ENCODE measurements at places on chromosomes 7 and 10.

DNA sequence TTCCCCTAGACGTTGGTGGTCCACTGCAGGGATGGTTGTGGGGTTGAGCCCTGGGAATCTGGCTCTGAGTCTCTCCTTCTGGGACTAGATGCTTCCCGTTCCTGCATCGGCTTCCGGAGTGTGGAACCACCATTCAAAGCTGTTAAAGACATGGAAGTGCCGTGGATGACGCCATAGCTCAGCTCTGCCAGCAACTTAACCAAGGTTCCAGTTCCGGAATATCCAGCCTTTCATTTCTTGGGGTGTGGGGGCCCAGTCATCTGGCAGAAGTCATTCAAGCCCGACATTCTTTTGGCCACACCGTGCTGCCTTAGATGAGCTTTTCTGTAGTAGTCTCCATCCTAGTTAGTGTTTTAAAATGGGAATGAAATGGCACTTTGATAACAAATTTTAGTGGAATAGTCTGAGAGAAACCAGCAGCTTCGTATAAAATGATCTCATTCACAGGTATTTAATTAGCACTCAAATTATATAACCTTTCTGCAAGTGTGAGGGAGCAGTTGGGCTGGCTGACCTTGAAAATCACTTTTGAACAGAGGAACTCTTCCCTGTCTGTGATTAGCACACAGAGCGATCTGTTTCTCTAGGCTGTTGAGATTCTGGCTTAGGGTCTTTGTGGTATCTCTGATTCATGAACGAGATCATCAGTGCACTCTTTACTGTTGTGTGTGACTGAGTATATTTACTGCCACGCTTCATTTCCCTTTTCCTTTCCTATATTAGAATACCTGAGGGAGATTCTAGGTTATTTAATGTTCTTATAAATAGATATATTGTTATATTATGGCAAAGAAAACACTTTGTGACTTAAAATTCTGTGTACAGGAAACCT is 19.9 kb downstream of the LMTK2 start:
- no peak for DNase-seq

DNA sequence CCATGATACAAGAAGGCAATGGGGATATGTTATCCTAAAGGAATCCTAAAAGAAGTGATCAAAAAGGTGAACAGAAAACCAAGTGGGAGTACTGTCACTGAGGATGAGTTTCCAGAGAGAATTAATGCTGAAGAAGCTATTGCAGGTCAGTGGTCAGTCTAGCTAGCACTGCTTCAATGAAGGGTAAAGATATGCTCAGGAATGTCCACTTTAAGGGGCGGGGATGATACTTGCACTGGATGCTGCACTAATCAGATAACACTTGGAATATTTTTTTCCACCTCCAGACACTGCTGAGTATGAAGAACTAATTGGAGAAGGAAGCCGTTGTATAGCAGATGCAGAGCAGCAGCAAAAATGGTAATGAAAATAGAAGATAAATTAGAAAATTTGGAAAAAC is 75.3 kb downstream of the LRRC17 start:
- no peak for DNase-seq

GRCh38 chr7:36792421-36792820 is 68.1 kb upstream of the AOAH start:
- no peak for DNase-seq

- no peak for DNase-seq
Observed at GRCh38 chr7:2084781-2085505, 147.8 kb downstream of the MAD1L1 start.

DNA sequence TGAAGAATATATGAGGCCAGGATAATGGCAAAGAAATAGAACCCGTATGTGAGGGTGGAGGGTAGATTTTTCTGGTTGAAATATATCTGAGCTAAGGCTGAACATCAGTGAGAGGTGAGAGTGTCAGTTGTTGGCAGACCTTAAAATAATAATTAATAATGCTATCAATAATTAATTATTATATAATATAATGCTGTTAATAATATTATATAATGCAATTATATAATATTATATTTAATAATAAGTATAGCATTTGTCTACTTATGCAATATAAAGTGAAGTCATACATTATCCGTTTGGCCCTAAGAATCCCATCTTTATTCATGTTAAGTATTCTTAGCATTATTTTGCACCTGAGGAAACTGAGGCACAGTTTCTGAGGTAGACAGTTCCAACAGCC is 269.9 kb upstream of the FZD8 start:
- DNase-seq: no peak

- DNase-seq: no peak
Observed at GRCh38 chr7:112540839-112541577, 60.2 kb downstream of the LSMEM1 start.

GRCh38 chr10:34666008-34666704 is 148.9 kb downstream of the PARD3 start:
- DNase-seq: no peak

DNA sequence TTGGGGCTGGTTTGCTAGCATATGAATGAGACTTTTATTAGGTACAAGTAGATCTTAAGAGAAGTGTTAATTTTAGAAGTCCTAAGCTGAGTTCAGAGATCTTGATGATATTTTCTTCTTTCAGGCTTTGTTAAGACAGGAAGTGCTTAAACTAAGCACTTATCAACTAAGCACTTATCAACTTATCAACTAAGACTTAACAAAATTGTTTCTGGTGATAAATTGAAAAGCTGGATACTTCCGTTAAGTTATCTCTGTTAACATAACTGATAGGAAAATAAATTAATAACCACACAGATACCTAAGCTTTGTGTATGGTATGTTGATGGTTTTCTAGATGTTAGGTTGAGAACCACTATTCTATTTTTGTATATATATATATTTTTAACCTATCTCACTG is 113.7 kb downstream of the PHTF2 start:
- DNase-seq: no peak

DNA sequence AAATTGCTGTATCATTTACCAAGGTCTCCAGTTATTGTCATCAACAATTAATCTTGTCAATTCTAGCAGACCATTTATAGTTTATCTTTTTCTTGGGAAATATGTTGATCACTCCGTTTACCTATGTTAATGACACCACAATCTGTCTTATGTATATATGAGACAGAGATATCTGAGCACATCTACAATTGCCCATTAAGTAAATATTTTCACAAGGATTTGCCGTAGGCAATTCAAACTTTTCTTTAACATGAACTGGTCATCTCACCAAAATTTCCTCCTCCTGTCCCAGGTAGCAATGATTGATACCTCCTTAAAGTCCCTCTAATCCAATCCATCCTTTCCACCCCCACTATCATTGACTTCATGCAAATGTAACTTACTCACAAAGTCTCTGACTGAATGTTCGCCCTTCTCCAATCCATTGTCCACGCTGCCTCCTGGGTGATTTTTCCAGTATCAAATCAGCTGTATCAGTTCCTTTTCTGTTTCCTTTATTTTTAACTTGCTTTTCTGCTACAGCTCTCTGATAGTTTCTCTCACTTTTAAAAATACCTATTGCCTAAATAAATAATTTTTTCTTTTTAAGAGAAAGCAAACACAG is 138.3 kb downstream of the GNAT3 start:
- no peak for DNase-seq

- no peak for DNase-seq
Observed at GRCh38 chr7:112173568-112173905, 32.7 kb downstream of the DOCK4 start.

DNA sequence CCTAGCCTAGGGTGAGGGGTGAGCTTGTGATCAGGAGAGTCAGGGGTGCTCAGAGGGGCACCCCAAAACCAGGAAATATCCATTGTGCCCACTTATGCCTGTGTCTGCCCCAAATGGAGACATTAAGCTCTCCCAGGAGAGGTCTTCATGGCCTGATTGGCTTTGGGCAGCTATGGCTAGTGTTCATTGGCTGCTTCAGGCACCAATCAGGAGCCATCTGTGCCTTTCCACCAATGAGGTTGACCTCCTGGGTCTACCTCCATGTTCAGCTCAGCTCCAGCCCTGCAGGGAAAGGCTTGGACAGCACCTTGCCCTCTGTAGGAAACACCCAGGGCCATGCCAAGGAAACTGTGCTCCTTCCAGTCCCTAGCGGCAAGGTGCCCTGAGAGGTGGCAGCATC is 23.9 kb upstream of the HSPB1 start:
- no peak for DNase-seq

GRCh38 chr7:99027841-99028240 is 116.1 kb downstream of the SMURF1 start:
- no peak for DNase-seq

- DNase-seq: no peak
Observed at GRCh38 chr7:147207988-147208387, 1091.4 kb downstream of the CNTNAP2 start.

DNA sequence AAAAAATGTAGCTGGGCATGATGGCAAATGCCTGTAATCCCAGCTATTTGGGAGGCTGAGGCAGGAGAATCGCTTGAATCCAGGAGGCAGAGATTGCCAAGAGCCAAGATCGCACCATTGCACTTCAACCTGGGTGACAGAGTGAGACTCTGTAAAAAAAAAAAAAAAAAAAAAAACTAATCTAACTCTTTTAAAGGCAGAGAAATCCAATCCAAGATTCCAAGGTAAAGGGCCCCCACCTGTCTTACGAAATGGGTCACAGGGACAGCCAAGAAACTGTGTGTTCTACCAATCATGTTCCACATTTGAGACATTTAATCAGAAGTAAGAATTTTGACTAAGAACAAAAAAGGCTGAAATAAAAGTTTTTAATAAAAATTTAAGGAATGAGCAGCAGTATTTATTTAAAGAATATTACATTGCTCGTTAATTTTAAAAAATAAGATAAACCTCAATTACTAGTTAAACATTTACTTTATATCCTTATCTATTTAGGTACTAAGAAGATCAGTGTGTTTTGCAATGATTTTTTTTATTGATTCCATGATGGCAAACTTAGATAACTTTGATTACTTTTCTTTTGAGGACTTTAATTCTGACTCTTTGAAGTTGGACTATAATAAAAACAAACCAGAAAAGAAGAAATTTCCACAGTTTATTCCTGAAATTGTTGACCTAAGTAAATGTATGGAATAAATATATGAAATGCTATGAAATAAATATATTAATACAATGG is 6.7 kb upstream of the OAT start:
- no peak for DNase-seq

- DNase-seq: no peak
Observed at GRCh38 chr7:33582104-33582503, 323.2 kb upstream of the BMPER start.

GRCh38 chr10:79142522-79143309 is 74.0 kb downstream of the ZMIZ1 start:
- DNase-seq: no peak

GRCh38 chr10:15200626-15201025 is 32.1 kb upstream of the NMT2 start:
- DNase-seq: no peak

DNA sequence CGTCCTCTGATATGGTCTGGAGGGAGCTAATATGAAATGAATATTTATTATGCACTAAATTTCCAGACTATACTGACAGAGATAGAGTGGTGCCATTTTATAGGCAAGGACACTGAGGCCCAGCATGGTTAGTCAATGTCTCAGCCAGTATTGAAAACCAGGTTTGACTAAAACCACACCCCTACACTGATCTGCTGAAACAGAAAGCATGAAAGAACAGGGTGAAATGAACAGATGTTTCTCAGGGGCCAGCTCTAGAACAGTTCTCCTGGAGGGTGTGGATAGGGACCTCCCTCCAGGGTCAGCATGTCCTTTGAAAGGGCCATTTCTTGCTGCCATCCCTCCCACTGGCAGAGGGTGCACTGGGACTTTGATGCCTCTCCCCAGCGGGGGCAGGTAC is 700.5 kb downstream of the GRID1 start:
- DNase-seq: no peak

GRCh38 chr10:118735294-118735693 is 19.5 kb downstream of the CACUL1 start:
- no peak for DNase-seq

GRCh38 chr10:11317936-11318670 is 293.3 kb downstream of the USP6NL start:
- DNase-seq: no peak

GRCh38 chr7:82859106-82859850 is 303.4 kb downstream of the PCLO start:
- DNase-seq: no peak

GRCh38 chr10:14554091-14554490 is 220.6 kb downstream of the FAM107B start:
- DNase-seq: no peak

- no peak for DNase-seq
Observed at GRCh38 chr7:138967159-138967558, 14.0 kb downstream of the KIAA1549 start.

DNA sequence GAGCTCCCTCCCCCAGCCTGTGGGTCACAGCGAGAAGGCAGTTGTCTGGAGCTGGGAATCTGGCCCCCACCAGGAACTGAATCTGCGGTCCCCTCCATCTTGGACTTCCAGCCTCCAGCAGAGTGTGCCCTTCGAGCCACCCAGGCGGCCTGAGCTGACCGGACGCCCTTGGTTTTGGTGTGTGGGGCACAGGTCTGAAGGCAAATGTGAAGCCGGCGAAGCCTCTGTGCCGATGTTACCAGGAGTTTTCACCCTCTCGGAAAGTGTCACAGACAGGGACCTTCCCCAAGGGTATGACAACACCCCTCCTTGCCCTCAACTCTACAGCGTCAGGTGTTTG is 109.1 kb downstream of the DNAJB6 start:
- DNase-seq: no peak

GRCh38 chr7:116351966-116352365 is 141.6 kb downstream of the TES start:
- DNase-seq: no peak

GRCh38 chr10:46326066-46326465 is 39.3 kb downstream of the ANTXRL start:
- no peak for DNase-seq

- DNase-seq: no peak
Observed at GRCh38 chr7:47295606-47296005, 286.3 kb downstream of the TNS3 start.

DNA sequence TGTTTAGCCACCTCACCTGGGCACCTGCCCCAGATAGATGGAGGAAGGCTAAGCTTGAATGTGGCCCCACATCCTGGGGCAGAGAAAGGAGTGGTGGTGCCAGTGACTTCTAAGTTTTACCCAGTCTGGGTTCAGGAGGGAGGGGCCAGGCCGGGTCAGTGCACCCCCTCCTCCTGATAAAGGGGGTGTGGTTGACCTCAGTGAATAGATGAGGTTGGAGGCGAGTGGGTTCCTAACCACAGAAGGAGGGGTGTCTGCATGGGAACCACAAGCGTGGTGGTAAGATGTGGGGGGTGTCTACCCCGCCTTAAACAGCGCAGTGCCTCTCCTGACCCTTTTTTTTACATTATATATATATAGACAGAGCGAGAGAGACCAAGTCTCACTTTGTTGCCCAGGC is 105.3 kb upstream of the KCTD7 start:
- no peak for DNase-seq

- no peak for DNase-seq
Observed at GRCh38 chr10:5396556-5397300, 7.9 kb downstream of the TUBAL3 start.

GRCh38 chr10:64537928-64538327 is 1016.7 kb downstream of the REEP3 start:
- DNase-seq: no peak

DNA sequence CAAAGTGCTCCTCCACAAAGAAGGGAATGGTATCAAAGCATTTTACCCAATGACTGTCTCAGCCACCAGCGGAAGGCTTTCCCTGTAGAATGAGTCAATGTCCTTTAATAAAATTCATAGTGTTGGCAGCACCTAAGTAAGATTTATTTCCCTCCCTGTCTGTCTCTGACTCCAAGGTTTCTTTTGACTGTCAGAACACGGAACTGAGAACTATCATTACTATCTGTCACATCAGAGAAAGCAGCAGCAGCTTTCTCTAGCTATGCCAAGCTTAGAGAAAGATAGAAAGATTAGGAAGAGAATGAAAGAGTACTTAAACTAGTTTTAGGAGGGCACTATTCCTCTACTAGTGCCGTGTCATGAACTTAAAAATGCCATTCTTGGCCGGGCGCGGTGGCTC is 400.1 kb downstream of the SORCS1 start:
- no peak for DNase-seq

Measured in T-helper 22 cell (primary cell).